ENCODE measurements at places on chromosomes 7 and 10.

DNA sequence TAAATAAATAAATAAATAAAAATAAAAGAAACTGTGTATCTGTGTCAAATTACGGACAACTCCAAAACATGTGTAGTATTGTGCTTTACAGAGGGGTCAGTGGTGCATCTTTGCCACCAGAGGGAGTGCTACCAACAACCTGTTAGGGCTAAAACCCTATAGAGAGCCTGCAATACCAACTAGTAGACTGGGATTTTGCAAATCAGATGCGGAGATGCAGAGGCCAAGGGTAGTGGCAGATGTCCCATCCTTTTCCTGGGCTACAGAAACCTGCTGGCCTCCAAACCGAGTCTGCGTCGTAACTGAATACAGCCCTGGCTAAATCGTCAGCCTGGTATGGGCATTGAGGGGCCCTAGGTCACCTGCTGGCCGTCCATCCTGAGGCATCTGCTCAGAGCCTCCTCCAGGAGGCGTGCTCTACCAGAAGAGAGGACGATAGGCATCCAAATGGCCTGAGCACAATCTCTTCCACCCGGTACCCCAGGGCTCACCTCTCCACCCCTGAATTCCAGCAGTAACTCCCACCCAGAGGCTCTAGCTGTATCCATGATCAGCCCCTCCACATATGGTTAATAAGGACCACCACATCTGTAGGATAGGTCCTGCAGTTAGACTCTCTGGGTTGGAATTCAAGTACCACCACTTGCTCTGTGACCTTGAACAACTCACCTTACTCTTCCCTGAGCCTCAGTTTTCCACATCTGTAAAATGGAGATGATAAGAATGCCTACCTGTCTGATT is 6.2 kb upstream of the RRP12 start:
- DNase-seq, result peak; percentile 61

DNA sequence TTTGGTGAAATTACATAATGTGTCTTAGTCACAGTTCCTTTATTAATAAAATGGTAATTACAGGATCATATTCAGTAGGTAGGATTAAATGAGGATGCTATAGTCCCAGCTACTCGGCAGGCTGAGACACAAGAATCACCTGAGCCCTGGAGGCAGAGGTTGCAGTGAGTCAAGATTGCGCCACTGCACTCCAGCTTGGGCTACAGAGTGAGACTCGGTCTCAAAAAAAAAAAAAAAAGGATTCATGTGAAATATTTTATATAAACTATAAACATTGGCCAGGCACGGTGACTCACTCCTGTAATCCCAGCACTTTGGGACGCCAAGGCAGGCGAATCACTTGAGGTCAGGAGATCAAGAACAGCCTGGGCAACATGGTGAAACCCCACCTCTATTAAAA is 197.9 kb downstream of the IMMP2L start:
- no peak for DNase-seq

DNA sequence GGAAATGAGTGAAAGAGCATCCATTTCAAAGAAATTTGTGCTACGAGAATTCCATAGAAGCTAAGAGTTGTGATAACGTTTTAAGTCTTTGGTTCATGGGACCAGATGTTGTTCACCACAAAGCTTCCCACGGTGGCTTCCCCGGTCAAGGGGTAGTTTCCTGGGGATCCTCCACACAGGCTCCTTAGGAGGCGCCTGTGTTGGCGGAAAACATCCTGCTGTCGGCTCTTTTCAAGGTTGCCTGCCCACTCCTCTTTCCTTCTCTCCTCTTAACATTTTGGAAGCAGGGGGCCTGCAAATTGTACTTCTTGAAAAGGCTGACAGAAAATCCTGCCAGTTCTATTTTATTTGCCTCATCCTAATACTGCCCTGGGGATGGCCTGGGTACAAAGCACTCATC is 398.6 kb downstream of the SORCS1 start:
- DNase-seq, result no peak

- no peak for DNase-seq
Observed at GRCh38 chr7:30566596-30566995, 28.1 kb upstream of the GARS1 start.

- DNase-seq, result no peak
Observed at GRCh38 chr10:75283671-75284470, 48.1 kb upstream of the COMTD1 start.

- no peak for DNase-seq
Observed at GRCh38 chr10:109025172-109025571, 898.1 kb downstream of the XPNPEP1 start.

GRCh38 chr7:67913604-67914003 is 917.0 kb downstream of the TYW1 start:
- no peak for DNase-seq

DNA sequence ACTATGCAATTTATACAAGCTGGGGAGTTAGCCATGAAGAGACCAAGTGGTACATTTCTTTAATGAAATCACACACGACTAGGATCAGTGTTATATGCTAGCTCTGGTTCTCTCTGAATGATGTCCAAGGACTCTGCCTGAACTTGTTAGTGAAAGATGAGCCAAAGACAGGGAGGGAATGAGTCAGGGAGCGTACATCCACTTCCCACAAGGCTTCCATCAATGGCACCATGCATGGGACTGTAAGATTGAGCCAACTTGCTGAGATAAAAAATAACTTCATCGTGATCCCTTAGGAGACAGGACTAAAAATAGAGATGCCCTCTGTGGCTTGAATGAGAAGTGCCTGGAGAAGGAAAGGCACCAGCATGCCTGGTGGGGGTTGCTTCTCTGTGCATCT is 629.7 kb downstream of the ACTR3B start:
- no peak for DNase-seq

DNA sequence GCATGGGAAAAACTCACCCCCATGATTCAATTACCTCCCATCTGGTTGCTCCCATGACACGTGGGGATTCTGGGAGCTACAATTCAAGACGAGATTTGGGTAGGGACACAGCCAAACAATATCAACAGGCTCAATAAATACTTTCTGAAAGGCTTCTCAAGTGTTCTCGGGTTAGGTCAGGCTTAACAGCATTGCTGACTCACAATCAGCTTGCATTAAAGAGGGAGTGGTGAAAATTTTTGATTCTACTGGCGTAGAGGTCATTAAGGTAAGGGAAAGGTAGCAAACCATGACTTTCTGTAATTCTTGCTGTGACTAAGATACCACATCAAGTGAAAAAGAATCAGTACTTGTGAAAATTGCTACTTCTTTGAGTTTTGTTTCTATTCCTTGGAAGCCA is 126.4 kb downstream of the JCAD start:
- DNase-seq, result no peak

GRCh38 chr7:131501422-131501821 is 55.0 kb downstream of the PODXL start:
- no peak for DNase-seq

GRCh38 chr7:155450970-155451801 is 6.7 kb upstream of the EN2 start:
- DNase-seq, result no peak

- no peak for DNase-seq
Observed at GRCh38 chr7:127961786-127962453, 69.3 kb downstream of the LRRC4 start.

GRCh38 chr10:70206762-70207161 is 26.5 kb downstream of the PPA1 start:
- DNase-seq, result no peak

DNA sequence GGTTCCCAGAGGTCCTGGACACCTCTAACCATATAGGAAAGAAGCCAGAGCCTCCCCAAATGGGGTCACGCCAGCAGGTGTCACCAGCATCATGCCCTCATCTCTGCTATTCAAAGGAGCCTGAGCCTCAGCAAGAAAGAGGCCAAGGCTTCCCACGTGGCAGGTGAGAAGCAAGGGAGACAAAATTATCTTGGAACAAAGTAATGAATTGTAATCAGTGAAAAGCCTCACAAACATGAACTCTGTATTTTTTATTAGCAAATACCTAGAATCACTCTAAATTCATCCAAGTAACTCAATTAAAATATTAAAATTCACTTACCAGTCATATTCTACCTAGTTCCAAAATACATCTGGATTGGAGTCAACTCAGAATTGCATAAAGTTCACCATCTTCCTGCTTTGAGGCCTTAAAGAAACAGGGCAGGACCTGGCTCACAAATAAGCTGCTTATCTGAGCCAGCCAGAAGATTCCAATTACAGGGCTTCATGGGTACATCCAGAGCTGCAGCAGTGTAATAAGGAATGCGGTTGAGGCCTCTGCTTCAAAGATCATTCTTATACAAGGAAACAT is 68.7 kb downstream of the SGMS1 start:
- DNase-seq, result no peak

GRCh38 chr10:69865450-69865849 is 63.7 kb downstream of the COL13A1 start:
- DNase-seq, result no peak

GRCh38 chr10:111986079-111986478 is 197.5 kb downstream of the GPAM start:
- no peak for DNase-seq

- DNase-seq, result no peak
Observed at GRCh38 chr7:979886-980571, 3.0 kb upstream of the CYP2W1 start.

GRCh38 chr10:17240096-17240495 is 12.1 kb downstream of the VIM start:
- DNase-seq, result no peak

DNA sequence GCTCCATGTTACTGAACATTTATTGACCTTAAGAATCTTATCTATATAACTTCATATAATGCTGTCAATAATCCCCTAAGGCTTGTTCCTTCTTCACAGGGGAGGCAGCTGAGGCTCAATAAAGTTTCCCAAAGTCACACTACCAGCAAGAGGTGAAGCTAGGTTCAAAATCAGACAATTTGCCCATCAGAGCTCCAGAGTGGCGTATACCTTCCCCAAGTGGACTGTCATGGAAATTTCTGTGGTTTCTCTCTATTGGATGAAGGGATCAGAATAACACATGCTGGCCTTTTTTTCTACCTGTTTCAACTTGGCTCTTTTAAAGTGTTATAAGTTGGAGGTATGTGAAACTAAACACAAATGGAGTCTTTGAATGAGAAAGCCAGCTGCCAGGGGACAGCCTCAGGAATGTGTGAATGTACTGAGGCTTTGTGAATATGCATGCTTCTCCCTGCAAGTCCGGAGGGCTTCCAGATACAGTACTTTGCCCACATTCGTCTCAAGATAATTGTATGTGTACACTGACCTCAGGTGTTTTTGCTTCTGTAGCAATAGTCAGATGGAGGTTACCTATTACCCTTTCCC is 656.3 kb upstream of the CELF2 start:
- DNase-seq, result no peak

GRCh38 chr10:76033457-76034196 is 602.2 kb downstream of the LRMDA start:
- DNase-seq, result no peak

DNA sequence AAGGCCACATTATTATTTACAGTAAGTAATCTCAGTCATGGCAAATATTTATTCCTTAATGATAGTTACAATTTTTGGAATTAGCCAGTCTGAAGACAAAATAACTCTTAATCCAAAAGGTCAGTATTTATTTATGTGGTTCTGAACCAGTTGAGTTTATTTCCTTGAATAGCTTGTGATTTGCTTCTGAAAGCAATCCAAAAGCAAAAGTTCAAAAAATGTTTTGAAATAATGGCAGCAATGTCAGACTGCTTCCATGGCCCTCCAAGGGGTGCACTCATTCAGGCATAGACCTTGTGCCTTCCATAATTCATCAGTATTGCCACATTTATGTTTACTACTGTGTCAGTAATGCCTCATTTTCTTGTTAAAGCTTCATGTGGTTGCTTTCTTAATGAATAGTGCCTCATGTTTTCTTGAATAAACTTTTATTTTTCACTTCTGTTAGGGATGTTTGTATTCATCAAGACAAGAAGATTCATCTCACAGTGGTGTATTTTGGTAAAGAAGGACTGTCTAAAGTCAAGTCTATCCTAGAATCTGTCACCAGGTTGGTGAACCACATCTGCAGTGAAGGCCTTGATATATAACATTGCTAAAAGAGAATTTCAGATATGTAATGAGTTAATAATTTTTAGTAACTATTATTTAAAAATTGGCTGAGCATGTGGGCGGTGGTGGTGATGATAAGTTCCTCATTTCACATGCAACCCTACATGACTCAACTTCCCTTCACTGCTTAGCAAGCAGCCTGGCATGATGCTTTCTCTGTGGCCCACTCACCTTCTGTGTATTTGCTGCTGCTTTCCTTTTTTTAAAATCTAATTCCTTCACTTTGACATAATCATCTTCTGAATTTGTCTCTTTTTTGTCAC is 22.0 kb downstream of the CSGALNACT2 start:
- DNase-seq, result no peak

GRCh38 chr7:105690325-105690945 is 109.1 kb upstream of the EFCAB10 start:
- no peak for DNase-seq

DNA sequence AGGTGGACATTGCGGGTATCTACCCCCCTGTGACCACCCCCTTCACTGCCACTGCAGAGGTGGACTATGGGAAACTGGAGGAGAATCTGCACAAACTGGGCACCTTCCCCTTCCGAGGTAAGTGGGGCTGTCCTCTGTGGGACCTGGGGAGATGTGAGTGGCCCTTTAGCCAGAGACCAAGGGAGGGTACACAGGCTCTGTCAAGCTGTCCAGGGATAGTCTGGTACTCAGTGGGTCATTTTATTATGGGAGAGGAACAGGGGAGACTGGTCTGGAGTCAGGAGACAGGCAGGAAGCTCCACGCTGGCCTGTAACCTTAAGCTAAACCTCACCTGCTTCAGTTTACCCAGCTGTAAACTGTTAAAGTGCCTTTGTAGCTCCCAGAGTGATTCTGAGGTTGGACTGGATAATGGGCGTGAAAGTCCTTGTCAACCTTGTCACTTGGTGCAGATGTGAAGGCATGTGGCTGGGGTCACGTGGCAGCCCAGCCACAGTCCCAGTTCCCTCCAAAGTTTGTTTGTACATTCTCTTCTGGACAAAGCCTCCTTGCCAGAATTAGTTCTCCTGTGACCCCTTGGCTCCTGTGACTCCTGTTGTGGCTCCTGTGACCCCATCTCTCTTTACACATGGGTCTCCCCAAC is 729 bp downstream of the HOGA1 start:
- DNase-seq, result no peak

GRCh38 chr7:13879143-13879542 is 110.3 kb downstream of the ETV1 start:
- DNase-seq, result no peak

DNA sequence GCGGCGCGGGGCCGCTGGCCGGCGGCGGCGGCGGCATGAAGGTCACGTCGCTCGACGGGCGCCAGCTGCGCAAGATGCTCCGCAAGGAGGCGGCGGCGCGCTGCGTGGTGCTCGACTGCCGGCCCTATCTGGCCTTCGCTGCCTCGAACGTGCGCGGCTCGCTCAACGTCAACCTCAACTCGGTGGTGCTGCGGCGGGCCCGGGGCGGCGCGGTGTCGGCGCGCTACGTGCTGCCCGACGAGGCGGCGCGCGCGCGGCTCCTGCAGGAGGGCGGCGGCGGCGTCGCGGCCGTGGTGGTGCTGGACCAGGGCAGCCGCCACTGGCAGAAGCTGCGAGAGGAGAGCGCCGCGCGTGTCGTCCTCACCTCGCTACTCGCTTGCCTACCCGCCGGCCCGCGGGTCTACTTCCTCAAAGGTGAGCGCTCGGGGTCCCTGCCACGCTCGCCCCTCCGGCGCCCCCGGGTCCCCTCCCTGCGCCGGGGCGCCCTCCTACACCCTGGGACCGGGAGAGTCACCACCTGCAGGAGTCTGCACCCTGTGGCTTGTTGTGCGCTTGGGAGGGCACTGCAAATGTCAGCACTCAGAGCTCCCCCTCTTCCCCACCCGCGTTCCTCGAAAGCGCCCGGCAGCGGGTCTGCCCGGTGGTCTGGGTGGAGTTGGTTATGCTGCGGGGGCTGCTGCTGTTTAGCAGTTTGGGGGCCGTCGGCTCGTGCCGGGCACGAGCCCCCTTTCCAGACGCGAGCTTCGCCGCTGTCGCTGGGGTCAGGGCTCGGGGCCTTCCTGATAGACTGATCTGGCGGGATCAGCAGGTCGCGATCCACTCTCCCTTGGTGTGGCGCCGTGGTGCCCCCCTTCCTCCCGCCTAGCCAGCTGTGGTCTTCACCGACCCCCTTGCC is 627 bp downstream of the DUSP5 start:
- peak; percentile 75 for DNase-seq

All from right forelimb (tissue), 1 donor.